Mesangial cell (primary cell): ENCODE measurements at places on chromosomes 4 and X. TPM values are rescaled to one million over a fixed set of nuclear protein-coding genes. Genes with fewer than 3 reads are reported as not detected.

The CENPVL1 gene
- not detected in 2 replicates for total RNA-seq

The DUX4 gene
- not detected in 2 replicates for total RNA-seq

The CXCL3 gene
- 1.6 and 4.1 TPM in 2 replicates for total RNA-seq

The NLGN3 gene
- 0.16 and 0.89 TPM in 2 replicates for total RNA-seq

The LINC00632 gene
- 4.7 and 6.4 TPM in 2 replicates for total RNA-seq

The SOWAHB gene
- 0.81 and 3.8 TPM in 2 replicates for total RNA-seq

The CWH43 gene
- total RNA-seq: not detected in 2 replicates

The GABRG1 gene
- total RNA-seq: not detected in 2 replicates

The DCAF12L2 gene
- total RNA-seq: under 0.01 and 0.13 TPM in 2 replicates

The MAGEC2 gene
- not detected in 2 replicates for total RNA-seq

The TMPRSS11F gene
- not detected in 2 replicates for total RNA-seq

The GRIA3 gene
- 1.3 and 1.5 TPM in 2 replicates for total RNA-seq

The SPATA18 gene
- total RNA-seq: 4.6 and 8.1 TPM in 2 replicates

The ZNF718 gene
- total RNA-seq: 2.9 and 3.4 TPM in 2 replicates

The SPANXA1 gene
- total RNA-seq: not detected in 2 replicates

The DOK7 gene
- total RNA-seq: 1.5 and 8.6 TPM in 2 replicates
